ENCODE measurements at places on chromosomes 3 and 15.

GRCh38 chr15:67121644-67122605 lies 56.5 kb downstream of the SMAD3 start:
- no peak for DNase-seq

DNA sequence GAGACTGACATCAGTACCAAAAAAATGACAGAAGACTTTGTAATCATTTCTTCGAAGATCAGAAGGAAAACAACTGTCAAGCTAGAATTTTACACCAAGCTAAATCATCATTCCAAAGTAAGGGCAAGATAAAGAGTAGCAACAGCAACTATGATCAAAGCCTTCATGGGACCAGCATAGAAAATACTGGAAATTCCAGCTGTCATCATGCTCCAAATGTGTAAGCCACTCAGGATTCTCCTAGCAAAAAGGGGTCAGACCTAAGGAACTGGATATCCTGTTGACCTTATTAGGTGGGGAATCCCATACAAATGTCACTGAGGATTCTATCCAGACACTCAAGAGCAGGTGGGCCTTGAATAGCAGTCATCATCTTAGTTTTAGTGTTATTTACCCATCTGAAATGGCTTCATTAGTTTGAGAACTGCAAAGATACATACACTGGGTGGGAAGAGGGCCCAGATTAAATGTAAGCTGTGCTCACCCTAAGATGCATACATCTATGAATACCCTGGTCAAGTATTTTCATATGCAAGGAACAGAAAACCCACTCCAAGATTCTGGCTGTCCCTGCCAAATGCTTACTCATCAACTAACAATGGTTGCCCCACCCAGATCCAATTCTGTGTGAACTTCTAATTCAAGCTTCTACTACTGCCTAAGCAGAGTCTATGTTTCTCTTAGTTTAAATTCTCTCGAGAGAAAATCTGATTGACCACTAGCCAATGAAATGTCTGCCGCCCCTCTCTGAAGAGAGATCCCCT lies 33.5 kb downstream of the CLDN18 start:
- DNase-seq: no peak

GRCh38 chr15:99139276-99139675 lies 34.4 kb downstream of the SYNM start:
- DNase-seq: no peak

- no peak for DNase-seq
Measured at GRCh38 chr15:72116731-72117485, 1.0 kb downstream of the MYO9A start.

DNA sequence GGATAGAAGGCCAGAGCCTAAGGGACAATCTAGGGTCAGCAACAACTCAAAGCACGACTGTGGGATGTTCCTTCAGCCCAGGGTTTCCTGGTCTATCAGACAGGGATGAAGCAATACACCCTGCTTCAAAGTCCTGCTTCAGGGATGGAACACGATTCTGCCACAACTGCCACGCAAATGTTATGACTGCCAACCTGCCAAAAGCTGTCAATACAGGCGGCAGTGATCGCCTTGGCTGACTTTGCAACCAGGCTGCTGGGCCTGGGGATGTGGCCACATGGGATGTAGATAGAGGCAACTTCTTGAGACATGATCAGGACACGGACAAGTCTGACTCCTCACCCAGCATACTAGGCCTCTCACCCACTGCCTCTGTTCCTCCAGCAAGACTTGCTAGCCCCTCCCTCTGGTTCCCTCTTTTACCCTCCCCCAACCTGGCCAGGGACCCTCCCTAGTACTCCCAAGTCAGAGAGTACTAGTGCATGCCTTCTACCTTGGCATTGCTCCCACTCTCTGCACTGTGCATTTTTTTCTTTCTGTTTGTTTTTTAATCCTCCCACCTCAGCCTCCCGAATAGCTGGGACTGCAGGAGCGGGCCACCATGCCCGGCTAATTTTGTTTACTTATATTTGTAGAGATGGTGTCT lies 7.6 kb downstream of the CCDC12 start:
- no peak for DNase-seq

GRCh38 chr15:58737298-58737697 lies 12.2 kb downstream of the ADAM10 start:
- DNase-seq: no peak

GRCh38 chr3:71582612-71583565 lies 639 bp downstream of the FOXP1 start:
- peak; percentile 61 for DNase-seq

DNA sequence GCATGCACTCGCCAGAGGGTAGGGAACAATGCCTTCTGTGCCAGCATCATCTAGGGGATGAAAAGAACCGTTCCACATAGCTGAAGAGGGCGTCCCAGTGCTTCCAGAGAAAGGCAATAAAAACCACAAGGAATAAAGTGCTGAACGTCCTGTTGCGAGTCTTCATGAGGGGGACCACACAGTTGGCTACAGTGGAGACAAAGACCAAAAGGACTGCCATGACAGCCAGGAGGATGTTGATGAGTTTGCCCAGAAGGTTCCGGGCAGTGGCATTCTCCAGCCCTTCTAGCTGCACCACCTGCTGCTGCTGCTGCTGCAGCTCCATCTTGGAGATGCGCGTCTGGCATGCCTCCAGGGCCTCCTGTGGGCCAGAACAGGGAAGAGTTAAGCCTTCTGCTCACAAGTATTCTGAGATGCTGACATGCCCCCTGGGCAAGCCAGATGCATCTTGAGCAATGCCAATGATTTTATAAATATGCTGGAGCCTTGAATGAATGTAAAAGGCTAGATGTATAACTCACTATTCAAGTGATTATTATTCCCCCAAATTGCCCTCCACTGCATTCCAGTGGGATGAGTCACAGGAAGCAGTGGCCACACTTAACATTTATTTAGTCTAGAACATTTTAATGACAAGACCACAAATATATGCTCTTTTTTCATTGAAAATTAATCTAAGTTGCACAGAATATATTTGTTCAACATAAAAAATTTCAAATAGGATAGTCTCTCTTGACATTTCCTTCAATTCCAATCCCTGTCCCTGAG lies 45.1 kb upstream of the PLXND1 start:
- no peak for DNase-seq

GRCh38 chr3:110343945-110344344 lies 727.7 kb upstream of the NECTIN3 start:
- DNase-seq: no peak

GRCh38 chr3:190644766-190645165 lies 130.9 kb downstream of the IL1RAP start:
- DNase-seq: no peak

- no peak for DNase-seq
Measured at GRCh38 chr3:146854523-146854922, 249.4 kb upstream of the PLSCR5 start.

GRCh38 chr15:32704395-32704981 lies 13.3 kb upstream of the GREM1 start:
- no peak for DNase-seq
